ENCODE measurements at places on chromosomes 12 and 14.

DNA sequence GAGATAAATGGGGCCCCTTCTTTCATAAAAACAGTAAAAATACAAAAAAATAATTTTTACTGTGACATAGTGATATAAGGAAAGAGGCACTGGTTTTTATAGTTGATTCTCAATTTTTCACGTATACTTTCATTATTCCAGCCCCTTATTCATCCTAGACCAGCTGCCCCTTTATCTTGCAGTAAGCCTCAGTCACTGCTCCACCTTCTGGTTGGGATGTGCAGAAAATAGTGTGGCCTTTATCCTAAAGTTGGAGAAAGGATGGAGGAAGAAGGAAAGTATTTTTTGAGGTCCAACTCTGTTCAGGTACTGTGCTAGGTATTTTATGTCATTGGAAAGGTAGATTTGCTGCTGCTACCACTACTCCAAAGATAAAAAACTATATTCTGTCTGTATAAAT lies 172.7 kb downstream of the ANO6 start:
- no peak for DNase-seq

GRCh38 chr14:104661086-104661485 lies 28.3 kb upstream of the INF2 start:
- no peak for DNase-seq

GRCh38 chr12:85796001-85796400 lies 40.2 kb downstream of the RASSF9 start:
- DNase-seq = no peak

DNA sequence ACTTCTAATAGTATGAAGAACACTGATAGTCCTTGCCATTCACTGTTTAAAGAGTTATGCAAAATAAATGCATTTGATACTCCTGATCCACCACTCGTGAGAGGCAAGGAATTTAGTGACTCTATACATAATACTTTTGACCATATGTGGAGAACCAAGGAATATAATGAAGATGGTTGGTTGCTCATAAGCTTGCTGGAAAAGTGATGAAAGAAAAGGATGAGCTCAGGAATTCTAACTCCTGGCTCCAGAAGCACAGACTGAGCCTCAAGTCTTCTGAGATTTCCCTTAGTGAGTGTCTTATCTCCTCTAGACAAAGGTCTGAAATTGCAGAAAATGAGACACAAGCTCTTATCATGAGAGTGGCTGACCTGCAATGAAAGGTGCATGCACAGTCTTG lies 57.1 kb upstream of the KRAS start:
- no peak for DNase-seq

GRCh38 chr12:77571127-77571526 lies 259.6 kb upstream of the NAV3 start:
- DNase-seq = no peak

- peak; percentile 62 for DNase-seq
These were observed 157.6 kb downstream of the AACS start for GRCh38 chr12:125222876-125223275.

GRCh38 chr12:94285943-94286582 lies 137.7 kb downstream of the PLXNC1 start:
- DNase-seq = no peak

DNA sequence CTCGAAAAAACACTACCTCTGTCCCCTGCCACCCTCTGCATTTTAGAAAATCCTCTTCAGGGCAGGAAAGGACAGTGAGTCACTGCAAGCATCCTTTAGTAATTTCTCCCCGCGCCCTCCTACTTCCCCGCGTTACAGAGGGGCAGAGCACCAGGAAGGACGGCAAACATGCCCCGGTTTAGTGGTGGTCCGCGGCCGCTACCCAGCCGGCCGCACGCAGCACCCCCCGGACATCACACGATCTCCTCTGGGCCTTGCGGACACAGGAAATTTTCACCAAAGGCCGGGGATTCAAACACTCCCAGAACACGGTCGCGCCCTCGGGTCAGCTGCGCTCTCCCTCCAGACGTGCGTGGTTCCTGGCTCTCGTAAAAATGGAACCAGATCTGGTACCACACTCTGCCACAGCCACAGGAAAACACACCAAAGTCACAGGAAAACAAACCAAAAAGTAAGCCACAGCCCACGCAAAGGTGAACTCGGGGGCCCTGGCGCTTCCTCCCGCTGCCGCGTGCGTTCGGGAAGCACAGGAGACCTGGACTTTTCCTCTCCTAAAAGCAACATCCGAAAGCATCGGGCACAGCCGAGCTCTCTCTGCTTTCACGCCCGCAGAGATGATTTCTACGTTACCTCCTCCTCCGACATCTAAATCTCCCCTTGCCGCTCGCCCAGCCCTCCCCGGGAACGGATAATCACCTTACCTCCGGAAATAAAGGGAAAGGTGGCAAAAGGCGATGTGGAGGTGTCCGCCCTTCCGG lies 839 bp downstream of the SLC38A1 start:
- DNase-seq = peak; percentile 33

DNA sequence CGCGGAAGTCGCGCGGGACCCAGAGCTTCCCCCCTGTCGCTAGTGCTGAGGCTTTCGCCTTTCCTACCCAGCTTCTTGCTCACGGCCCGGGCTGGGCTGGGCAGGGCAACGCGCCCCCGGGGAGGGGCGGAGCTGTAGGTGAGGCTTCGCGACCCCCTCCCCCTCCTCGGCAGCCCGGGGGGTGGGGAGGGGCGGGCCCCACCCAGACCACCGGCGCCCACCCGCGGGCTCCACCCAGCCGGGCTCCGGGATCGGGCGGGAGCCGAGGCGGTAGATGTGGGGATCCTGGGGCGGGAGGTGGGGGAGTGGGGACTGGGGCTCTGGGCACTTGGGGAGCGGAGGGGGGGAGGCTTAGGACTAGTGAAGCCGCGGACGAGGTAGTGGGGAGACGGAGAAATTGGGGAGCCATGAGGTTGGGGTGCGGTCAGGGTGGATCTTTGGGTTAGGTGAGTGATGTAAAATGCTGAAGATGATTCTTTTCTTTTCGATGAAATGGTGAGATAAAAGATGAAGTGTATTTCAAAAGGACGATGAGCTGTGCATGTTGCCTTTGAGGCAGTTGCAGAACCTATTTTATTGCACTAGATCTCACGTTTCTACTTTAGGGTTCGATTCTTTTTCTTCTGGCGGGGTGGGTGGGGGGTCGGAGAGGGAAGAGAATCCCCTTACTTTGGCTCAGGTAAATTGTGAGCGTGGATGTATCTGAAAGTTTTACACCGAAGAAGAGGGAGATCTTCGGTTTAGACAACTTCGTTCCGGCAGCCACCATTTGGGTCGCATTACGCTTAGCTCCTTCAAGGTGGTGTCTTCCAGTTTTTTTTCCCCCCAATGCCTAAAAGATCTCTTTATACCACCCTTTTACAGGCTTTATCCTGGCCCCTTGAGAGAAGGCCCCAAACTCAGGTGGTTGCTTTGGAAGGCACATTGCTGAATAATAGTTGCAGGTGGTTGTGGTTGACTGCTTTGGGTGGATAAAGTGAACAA lies 619 bp downstream of the ERC1 start:
- DNase-seq = no peak

GRCh38 chr14:28603606-28604005 lies 163.0 kb upstream of the FOXG1 start:
- DNase-seq = no peak

DNA sequence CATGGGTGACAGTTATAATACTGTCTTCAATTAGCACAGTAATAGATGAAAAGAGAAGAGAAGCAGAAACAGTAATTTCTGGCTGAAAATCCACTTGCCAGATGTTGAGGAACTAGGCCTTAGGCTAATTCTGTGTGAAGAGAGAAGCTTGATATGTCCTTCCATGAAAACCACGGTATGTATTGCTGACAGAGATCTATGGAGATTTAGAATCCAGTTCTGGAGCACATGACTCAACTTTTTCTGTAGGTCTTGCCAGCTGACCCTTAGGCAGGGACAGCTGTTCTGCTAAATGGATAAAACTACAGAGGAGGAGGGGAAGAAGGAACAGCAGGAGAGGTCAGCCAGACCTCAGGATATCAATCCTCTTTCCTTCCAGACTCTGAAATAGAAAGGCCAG lies 211.5 kb downstream of the PRKD1 start:
- DNase-seq = no peak

DNA sequence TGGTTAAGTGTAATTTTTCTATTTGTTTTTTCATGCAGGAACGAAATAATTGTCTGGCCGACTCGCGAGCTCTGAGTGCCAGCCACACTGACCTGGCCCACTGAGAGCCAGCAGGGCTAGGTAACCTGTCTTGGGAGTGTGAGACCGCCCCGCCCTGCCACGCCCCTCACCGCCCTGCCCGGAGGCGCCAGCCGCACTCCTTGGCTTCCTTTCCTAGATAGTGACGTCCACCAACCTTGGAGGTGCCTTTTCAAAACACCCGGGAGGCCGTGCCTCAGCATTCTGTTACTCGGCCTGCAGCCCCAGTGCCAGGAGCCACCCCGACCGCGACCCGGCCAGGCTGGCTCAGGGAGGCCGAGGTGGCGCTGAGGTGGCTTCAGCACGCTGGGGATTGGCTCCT lies 21.7 kb downstream of the XRCC3 start:
- DNase-seq = no peak

DNA sequence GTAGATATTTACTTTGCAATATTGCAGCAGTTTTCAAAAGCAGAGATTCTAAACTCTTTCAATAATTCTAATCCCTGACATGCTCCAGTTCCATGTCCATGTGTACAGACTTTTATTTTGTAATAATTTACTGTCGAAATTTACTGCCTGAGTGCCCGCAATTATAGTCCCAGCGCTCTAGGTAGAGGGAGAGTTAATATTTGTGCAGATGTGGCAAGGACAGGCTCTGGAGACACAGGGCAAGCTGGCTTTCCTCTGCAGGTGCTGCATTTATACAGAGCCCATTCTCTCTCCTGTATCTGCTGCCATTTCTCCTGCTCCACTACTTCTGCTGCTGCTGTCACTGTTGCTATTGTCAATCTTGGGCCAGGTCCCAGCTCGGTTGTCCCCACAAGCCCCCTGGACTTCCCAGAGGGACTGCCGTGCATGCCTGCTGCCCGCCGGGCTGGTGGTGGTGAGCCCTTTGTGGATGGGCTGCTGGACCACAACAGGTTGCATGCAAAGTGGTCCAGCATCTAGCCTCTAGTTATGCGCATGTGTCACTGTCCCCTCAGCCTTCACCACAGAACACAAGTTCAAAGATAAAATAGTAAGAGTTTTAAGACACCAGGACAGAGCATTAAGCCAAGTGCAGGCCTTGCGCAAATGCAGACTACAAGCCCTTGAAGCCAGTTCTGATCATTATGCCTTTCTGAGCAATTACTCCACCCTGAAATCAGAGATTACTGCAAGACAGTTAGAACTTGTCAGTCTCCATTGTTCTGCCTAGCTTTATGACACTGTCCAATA lies 40.8 kb upstream of the CSRP2 start:
- DNase-seq = no peak

- DNase-seq = no peak
These were observed 244.4 kb downstream of the ATXN7L3B start for GRCh38 chr12:74781991-74782485.

GRCh38 chr14:96104469-96105057 lies 65.4 kb downstream of the C14orf132 start:
- peak; percentile 72 for DNase-seq
